ENCODE measurements at places on chromosomes 7 and 10. TPM values are rescaled to one million over a fixed set of nuclear protein-coding genes. Genes with fewer than 3 reads are reported as not detected.

The SLC16A9 gene
- 1.1 TPM for total RNA-seq

The SFRP5 gene
- total RNA-seq = 3.9 TPM

The GCK gene
- not detected for total RNA-seq

The CRPPA gene
- 1.0 TPM for total RNA-seq

The HOXA3 gene
- 0.33 TPM for total RNA-seq

The JCAD gene
- total RNA-seq = 31.8 TPM

The KIAA1217 gene
- 109 TPM for total RNA-seq

The CHST12 gene
- total RNA-seq = 30.5 TPM

The PIK3AP1 gene
- 40.1 TPM for total RNA-seq

The RBP3 gene
- total RNA-seq = not detected

The OR6V1 gene
- total RNA-seq = not detected

The SEC23IP gene
- total RNA-seq = 60.8 TPM

The EXOSC1 gene
- 19.5 TPM for total RNA-seq

The OLAH gene
- total RNA-seq = 2.4 TPM

The MIOS gene
- total RNA-seq = 28.2 TPM

The TMEM140 gene
- total RNA-seq = 40.9 TPM

The NYAP1 gene
- 1.4 TPM for total RNA-seq

The LIPN gene
- not detected for total RNA-seq

The VGF gene
- total RNA-seq = not detected

The TRIL gene
- total RNA-seq = 6.0 TPM

The ZNF804B gene
- total RNA-seq = not detected

Measured in upper lobe of left lung (tissue), 6 donors.